ENCODE measurements at places on chromosomes 7 and 10.

- no peak for DNase-seq
Observed at GRCh38 chr10:97921581-97922021, 72.0 kb downstream of the GOLGA7B start.

- no peak for DNase-seq
Observed at GRCh38 chr10:119655566-119656001, 4.4 kb downstream of the BAG3 start.

DNA sequence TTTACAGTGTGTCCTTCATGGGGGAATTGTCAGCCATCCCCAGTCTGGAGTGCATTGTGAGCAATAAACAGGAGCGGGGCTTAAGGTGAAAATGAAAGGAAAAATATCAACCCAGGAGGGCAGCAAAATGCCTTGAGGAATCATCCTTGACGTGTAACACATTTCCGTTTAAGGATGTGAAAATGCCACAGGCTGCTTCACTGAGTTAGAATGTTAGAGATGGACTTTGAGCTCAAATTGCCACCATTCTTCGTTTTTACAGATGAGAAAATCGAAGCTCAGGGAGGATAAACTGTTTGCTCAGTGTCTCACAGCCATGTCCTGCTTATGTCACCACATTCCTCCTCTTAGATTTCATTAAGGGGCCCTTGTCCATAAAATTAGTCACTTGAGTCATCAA lies 23.1 kb downstream of the SORCS3 start:
- no peak for DNase-seq

DNA sequence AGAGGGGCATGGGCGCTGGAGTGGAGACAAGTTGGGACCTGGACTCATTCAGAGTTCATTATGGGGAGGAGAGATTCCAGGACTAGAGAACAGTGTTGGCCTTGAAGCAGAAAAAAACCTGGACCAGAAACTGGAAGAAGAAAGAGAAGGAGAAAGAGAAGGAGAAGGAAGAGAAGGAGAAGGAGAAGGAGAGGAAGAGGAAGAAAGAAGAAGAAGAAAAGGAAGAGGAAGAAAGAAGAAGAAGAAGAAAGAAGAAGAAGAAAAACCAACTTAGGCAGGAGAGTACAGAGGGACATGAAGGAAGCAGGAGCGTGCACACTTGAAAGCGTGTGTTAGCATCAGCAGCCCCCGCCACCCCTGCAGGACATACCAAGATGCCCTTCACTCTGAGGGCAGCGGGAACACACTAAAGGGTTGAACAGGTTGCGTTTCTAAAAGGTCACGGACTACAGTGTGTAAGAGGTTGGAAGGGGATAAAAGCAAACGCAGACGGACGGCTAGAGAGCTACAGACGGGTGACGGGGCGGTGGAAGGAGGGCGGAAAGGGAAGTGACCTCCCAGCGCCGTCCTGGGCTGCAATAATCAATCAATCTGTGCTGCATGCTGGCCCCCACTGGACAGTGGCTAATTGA lies 95.3 kb downstream of the SEC61G start:
- DNase-seq = no peak

GRCh38 chr7:130875901-130876300 lies 141.9 kb upstream of the KLF14 start:
- no peak for DNase-seq

GRCh38 chr10:33390046-33390445 lies 55.6 kb upstream of the NRP1 start:
- DNase-seq = no peak

GRCh38 chr7:110759069-110759468 lies 331.9 kb upstream of the LRRN3 start:
- DNase-seq = no peak

GRCh38 chr7:6268907-6269306 lies 3.5 kb downstream of the CYTH3 start:
- DNase-seq = no peak

GRCh38 chr10:62390497-62391176 lies 16.5 kb downstream of the ZNF365 start:
- DNase-seq = no peak

- DNase-seq = no peak
Observed at GRCh38 chr10:51030480-51030879, 43.8 kb upstream of the PRKG1 start.

GRCh38 chr7:46155367-46155766 lies 234.3 kb upstream of the IGFBP3 start:
- no peak for DNase-seq

GRCh38 chr7:1026721-1027161 lies 17.6 kb upstream of the GPR146 start:
- DNase-seq = no peak

DNA sequence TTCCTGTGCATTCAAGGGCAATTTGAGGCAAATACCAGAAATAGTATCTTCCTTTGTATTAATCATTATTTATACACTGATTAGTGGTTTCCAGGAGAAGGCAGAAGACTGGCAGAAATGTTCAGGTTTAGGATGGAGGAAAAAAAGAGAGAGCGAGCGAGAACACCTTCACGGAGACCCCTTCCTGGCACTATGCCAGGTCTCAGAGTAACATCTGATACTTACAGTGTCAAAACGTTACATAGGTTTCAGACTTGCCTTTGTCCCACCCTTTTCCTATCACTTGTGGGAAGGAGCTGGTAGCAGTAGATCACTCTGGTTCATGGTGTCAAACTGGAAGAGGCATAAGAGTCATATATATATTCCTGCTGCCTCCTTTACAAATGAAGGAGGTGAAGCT lies 652 bp downstream of the OR2A12 start:
- no peak for DNase-seq

DNA sequence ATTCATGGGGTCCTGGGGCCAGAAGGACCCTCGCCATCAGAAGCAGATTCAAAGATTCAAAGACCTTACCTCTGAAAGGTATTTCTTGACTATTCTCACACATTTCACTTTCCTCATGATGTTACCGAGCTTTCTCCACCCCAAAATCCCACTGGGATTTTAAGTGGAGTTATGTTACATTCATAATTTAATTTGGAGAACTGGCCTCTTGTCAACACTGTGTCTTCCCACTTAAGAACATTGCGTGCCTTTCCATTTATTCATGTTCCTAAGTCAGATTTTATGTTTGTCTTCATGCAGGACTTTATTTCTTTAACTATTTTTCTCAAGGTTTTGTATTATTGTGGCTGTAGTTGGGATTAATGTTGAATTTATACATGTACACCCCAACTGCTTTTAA lies 123.5 kb upstream of the BMPER start:
- DNase-seq = no peak

- DNase-seq = no peak
Observed at GRCh38 chr7:43646603-43647338, 63.9 kb downstream of the STK17A start.

DNA sequence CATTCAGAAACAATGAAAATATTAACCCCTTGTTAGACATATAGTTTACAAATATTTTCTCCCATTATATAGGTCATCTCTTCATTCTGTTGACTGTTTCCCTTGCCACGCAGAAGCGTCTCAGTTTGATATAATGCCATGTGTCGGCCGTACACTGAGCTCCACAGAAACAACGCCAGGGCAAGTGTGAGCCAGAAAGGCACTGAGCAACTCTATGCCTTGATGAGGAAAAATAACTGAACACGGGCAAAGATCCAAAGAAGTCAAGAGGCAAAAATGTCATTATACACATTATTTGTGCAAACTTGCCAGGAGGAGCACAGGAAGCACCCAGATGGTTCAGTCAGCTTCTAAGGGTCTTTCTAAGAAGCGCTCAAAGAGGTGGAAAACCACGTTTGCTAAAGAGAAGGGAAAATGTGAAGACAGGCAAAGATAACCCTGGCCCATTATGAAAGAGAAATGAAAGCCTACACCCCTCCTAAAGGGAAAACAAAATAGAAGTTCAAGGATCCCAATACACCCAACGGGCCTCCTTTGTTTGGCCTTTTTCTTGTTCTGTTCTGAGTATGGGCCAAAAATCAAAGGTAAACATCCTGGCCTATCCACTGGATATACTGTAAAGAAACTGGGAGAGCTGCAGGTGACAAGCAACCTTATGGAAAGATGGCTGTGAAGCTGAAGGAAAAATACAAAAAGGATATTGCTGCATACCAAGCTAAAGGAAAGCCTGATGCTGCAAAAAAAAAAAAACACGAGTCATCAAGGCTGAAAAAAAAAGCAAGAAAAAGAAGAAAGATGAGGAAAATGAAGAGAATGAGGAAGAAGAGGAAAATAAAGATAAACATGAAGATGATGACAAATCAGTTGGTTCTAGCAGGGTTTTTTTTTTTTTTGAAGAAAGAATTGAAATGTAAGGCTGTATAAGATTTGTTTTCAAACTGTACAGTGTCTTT lies 15.5 kb downstream of the ARHGAP12 start:
- no peak for DNase-seq

- no peak for DNase-seq
Observed at GRCh38 chr10:68536973-68537372, 9.7 kb upstream of the SLC25A16 start.

- DNase-seq = no peak
Observed at GRCh38 chr7:14720785-14721184, 181.8 kb downstream of the DGKB start.

DNA sequence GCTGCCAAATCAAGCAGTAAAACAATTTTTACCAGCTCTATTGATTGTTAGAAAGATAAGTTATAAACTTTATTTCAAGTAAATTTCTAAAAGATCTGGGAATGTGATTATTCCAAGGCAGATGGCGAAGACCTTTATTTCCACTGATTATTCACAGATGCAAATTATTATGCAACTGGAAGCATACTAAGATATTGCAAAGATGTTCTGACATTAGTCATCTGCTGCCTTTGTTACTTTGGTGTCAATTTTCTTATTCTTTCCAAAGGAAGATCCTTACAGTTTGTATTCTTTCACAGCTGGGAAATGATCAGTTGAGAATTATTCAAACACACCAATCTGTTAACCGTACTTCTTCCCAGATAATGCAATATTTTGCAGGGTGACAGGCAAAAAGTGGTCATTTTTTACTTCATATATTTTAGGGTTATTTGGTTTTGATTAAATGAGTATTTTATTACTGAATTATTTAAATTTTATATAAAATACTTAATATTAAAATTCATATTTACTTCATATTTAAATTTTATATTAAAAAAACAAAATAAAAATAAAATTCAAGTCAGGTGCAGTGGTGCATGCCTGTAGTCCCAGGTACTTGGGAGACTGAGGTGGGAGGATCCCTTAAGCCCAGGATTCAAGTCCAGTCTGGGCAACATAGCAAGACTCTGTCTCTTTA lies 171.3 kb downstream of the FZD1 start:
- no peak for DNase-seq

DNA sequence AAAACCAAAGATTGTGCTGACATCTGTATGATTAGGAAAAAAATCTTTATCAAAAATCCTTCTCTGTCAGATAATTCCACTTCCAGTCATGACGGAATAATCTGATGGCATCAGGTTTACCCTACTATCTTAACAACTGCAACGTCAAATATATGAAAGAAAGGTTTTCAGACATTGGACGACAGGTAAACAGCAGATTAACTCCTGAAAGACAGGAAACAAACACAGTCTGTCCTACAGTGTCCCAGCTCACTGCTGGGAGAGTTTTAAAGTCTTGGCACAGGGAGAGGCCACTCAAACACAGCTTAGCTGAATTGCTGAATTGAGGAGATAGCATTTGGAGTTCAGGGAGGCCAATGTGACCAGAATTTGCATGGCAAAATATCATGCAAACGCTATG lies 186.3 kb upstream of the KCTD7 start:
- no peak for DNase-seq

DNA sequence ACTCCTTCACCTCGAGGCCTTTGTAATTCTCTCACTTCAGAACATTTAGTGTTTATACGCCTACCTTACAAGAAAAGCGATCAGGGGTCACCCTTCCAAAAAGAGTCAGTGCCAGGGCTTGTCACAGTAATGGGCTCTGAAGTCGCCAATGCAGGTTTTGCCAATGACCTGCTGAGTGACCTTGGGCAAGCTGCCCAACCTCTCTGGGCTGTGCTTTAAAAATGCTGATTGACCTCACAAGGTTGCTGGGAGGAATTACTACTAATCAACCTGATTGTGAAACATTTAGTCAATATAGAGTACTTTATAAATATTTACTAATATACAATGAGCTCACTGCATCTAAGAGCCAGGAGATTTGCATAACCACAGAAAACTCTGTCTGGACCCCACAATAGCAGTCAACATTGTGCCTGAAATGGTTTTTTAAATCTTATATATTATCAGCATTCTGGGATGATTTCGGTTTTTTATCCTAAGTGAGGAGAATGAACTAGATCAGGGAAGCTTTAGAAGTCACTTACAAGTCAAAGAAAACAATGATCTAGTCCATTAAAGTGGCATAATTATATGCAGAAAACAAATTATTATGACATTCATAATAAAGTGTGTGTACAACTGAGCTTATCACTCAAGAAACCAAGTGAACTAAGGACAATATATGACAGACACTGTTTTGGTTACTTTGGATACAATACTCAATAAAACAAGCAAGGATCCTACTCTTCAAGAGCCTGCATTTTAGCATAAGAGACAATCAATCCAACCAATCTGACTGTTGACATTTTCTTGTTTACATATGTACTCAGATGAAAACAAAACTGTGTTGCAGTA lies 290.5 kb downstream of the SORCS1 start:
- no peak for DNase-seq

GRCh38 chr7:131249003-131249402 lies 78.7 kb upstream of the MKLN1 start:
- no peak for DNase-seq

- DNase-seq = no peak
Observed at GRCh38 chr7:139772115-139772514, 5.7 kb downstream of the HIPK2 start.

DNA sequence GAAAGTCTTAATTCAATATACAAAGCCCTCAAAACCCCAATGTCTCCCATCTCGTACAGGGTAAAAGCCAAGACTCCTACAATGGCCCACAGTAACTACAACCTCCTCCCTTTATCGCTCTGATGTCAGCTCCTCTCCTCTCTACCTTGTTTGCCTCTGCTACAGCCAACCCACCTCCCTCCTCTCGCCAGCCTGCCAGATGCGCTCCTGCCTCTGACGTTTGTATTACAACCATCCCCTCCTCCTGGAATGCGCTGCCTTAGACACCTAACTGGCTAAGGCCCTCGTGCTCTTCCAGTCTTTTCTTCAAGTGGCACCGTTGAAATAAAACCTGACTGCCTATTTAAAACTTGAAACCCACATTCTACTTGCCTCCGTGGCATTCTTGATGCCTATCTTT lies 115.3 kb upstream of the MYO3A start:
- DNase-seq = no peak

DNA sequence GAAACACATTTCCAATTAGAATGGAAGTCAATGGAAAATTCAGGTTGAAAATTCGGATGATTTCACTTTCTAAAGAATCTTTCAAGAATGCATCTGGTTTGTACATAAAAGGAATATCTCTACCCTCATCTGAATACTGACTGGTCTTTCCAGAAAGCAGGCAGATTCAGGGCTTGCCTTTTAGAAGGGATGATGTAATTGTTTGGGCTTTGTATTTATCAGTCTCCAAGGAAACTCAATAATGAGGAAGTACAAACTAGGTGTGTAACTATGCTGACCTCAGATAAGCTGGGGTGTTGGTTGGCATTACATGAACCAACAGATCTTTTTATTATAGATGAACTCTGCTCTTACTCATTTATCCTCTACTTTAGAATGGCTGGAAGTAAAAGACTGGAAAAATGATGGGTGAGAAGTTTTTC lies 24.1 kb downstream of the PDLIM1 start:
- DNase-seq = no peak

- no peak for DNase-seq
Observed at GRCh38 chr10:13118784-13119410, 18.9 kb downstream of the OPTN start.

Data from D721Med (cell line).